A549 treated with dexamethasone at 1 μM for 4 hours (cell line): ENCODE measurements at places on chromosomes 1 and 21. TPM values are rescaled to one million over a fixed set of nuclear protein-coding genes. Genes with fewer than 3 reads are reported as not detected.

The FUCA1 gene
- total RNA-seq = 8.5 to 11.4 TPM (median 10.1 TPM) in 5 replicates

The NEK2 gene
- 35.7 to 45.1 TPM (median 43.0 TPM) in 5 replicates for total RNA-seq

The LPAR3 gene
- 0.33 to 0.51 TPM (median 0.39 TPM) in 5 replicates for total RNA-seq

The SYPL2 gene
- total RNA-seq = 0.09 to 0.17 TPM (median 0.11 TPM) in 5 replicates
